ENCODE measurements at places on chromosomes 7 and 10.

GRCh38 chr10:17112566-17112965, 17.0 kb downstream of the CUBN start:
- no peak for DNase-seq

DNA sequence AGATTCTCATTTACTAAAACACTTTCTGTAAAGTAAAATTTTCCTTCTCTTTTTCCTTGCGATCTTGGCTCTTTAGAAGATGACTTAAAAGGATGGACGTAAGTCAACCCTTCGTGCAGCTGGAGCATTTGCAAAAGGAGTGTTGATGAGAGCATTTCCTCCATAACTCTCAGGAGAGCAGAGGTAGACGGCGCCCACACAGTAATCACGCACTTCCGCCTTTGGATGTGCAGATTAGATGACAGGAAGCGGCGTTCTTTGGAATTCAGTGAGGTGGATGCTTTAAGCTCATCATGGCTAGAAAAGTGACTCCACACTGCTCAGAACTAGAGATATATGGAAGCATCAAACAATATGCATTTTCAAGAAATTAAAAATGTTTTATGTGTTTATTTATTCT, 43.0 kb upstream of the NPS start:
- no peak for DNase-seq

DNA sequence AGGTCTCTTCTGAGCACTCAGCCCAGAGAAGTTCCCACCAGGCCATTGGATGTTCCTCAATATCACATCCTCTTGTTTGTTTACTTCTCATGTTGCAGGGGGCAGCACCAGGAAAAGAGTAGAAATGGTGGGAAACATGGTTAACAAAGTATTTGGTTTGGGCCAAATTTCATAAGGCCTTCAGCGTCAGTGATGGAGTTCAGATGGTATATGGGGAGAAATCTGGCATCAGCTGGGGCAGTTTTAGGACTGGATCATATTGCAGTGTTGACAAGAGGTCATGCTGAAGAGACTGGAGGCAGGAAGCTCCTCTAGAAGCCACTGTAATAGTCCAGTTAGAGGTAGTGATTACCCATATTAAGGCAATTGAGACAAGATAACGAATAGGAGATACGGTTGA, 200.0 kb downstream of the WDR11 start:
- no peak for DNase-seq

DNA sequence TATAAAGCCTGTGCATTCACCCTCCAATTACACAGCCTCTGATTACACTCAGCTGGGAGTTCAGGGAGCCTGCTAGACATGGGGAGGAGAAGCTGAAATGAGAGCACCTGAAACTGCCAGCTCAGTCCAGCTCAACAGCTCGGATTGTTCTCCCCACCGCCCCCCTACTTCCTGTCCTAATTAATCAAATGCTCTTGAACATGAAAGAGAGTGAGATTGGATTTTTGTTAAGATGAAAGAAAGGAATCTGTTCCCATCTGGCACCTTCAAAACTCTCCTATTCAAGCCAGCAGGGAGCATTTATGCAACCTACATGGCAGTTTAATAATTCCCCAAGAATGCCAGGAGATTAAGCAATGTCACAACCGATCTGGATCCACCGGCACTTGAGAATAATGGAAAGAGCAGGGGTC, 98.0 kb downstream of the NPSR1 start:
- no peak for DNase-seq

GRCh38 chr7:43372676-43373355, 210.1 kb upstream of the STK17A start:
- no peak for DNase-seq

DNA sequence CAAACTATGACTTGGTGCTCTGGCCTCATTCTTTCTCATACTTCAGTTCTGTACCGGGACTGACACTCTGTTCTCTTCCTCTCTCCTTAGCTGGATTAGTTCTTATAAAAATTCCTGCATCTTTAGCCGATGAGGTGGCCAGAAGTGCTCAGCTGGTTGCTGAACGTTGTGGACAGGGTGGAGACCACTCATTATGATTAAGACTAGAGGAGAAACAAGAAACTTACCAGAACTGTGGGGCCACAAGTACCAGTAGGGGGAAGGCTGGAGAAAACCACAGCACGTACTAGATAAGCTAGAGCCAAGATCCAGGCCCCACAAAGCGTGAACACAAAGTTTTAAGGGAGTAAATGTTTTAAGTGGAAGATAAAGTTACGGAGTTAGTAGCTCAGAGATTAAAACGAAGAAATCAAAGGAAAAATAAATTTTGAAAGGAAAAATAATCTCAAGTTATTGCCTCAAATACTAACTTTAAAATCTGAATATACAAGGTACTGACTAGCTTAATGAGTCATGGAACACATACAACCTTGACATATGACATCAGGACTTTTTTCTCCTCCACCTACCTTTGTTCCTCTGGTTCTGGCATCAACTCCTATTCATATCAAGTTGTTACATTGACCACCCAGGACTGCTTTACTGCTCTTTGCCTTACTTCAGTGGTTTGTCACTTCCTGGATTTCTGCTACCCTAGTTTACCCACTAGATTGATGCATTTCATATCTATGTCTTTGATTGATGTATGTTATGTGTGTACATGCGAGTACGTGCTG, 469.0 kb downstream of the TFEC start:
- no peak for DNase-seq

DNA sequence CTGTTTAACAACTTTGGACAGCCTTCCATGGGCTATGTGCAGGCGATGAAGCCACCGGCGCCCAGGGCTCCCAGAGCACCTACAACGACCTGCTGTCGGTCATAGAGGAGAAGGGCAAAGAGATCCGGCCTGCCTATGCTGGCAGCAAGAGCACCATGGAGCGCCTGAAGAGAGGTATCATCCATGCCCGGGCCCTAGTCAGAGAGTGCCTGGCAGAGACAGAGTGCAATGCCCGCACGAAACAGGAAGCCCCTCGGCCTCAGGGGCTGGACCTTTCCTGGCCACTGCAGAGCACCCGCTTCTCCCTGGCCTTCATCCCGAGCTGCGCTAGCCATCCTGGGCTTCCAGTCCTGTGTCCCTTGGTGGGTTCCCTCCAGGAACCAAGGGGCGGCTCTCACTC, 497.0 kb upstream of the PHF14 start:
- no peak for DNase-seq

GRCh38 chr10:110032801-110033700, 25.3 kb downstream of the ADD3 start:
- DNase-seq, result no peak

GRCh38 chr10:123896246-123896927, 4.8 kb upstream of the CPXM2 start:
- DNase-seq, result no peak

- no peak for DNase-seq
Measured at GRCh38 chr7:22387583-22387982, 30.6 kb upstream of the RAPGEF5 start.

DNA sequence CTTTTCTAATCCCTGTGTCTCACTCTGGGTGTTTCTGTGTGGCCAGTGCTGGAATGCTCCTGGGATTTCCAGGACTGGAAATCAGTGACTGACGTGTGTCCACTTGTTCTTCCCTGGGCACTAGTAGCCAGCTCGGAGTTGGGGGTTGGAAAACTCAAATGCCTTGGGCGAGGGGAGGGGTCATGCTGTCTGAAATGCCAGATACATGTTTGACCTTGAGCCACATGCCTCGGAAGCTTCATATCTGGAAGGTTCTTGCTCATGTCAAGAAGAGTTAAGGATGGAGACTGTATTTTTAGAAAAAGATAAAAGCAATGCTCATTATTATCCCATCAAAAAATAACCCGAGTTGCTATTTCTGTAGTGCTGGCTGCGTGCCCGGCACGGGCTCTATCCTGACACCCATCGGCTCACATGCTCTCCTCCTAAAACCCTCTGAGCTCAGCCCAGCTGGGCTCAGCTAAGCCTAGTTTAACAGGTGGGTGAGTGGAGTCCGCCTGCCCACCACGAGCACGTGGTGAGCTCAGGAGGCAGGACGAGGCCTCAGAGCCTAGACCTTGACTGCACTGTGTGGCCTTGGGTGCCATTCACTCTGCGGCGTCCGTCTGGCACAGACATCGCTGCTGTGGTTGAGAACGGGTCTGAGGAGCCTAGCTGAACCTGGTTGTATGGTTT, 6.4 kb downstream of the DPYSL4 start:
- no peak for DNase-seq

- peak; percentile 65 for DNase-seq
Measured at GRCh38 chr10:21888959-21889358, 114.6 kb downstream of the DNAJC1 start.

DNA sequence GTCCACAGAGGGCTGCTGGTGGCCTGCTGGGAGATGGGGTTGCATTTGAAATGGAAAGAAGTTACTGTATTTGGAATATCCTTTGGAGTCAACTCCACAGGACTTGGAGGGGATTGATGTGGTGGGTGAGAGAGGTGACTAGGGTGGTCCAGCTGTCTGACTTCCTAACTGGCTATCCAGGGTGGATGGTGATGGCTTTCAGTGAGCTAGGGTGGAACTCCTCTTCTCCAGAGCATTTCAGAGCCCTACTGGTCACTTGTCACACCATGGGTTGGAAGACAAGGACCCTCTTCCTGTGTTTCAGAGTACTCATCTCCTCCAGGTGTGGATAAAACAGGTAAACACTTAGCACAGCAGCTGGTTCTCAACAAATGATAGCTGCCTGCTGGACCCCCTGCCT, 3.3 kb upstream of the ADAMTS14 start:
- no peak for DNase-seq

GRCh38 chr10:30683496-30683895, 53.9 kb upstream of the LYZL2 start:
- no peak for DNase-seq

GRCh38 chr7:112138325-112138852, 67.8 kb downstream of the DOCK4 start:
- DNase-seq, result no peak

GRCh38 chr10:128879441-128880140, 587.5 kb upstream of the MGMT start:
- DNase-seq, result no peak

DNA sequence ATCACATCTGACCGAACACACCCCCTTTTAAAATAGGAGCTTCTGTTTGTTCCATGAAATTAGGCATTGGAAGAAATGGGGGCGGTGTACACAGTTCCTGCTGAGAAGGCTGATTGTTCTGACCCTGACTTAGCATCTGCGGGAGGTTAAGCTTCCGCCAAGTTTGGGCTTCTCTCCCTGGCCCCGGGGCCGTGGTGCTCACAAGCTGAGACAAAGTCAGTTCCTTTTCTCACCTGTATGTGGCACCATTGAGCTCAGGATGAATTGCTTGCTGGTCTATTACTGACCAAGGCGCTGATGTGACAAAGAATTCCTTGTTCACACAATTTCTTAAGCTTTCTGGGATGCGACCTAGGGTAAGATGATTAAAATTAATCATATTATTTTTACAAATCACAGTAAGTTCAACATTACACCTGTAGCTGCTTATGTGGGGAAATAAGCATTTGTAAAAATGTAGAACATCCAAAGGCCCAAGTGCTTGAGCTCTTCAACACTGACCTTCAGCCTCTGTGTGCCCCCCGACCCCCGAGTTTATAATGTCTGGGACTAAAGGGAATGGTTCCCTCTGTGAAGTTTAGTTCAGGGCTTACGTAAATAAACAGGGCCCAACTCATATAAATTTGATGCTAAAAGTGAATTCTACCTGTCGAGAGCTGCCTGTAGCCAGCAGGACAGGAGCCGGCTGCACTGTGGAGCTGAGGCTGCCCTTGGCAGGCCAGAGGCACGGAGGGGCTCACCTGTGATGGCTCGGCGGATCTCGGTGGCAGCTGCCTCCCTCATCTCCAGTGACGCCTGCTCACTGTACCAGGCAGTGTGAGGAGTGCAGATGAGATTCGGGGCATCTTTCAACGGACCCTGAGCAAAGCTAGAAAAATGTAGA, 50.8 kb downstream of the ZRANB1 start:
- DNase-seq, result peak; percentile 78

- no peak for DNase-seq
Measured at GRCh38 chr10:102604439-102604841, 39.8 kb upstream of the TRIM8 start.

DNA sequence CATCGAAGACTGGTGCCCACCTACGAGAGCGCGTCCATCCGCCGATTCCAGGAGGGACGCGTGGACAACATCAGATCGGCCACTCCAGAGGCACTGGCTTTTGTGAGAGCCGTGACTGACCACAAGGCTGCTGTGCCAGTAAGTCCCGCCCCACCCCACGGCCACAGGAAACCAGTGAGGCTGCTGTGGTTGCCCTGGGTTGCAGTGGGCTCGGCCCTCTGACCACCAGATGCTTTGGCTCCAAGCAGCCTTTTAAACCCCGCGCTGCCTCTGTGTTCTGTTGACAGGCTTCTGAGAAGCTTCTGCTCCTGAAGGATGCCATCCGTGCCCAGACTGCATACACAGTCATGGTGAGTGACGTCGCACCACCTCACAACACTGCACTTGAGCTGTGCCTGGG, 24.4 kb upstream of the C10orf53 start:
- no peak for DNase-seq

DNA sequence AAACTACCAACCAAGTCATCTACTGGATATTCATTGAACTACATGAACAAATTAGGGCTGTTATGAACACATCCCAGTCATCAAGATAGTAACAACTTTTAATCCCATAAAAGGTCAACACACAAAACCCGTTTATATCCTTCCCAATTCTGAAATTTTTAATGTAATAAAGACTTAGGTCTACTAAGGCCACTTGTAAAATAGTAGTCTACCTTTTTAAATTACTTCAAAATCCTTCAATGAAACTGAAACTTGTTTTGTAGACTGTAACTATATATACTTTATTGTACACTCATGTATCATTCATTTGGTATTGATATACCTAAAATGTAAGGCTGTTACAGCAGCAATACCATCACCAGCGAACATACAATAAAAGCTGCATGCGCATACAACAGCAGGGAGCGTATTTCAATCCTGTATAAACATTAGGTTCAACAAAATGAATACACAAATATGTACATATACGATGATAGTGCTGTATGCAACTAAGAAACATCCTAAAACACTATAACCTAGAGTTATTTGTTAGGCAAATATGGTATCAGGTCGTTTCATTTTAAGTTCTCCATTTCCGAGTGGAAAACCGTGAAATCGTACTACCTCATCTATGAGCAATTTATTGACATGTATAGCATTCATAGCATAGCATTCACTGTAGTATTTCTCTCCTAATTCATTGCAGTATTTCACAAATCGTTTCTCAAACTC, 973 bp downstream of the ATAD1 start:
- DNase-seq, result peak; percentile 36

- DNase-seq, result no peak
Measured at GRCh38 chr7:29565982-29566746, 2.5 kb downstream of the PRR15 start.

- DNase-seq, result no peak
Measured at GRCh38 chr10:2119316-2119715, 382.0 kb upstream of the ADARB2 start.

- DNase-seq, result no peak
Measured at GRCh38 chr7:29866490-29866930, 60.2 kb downstream of the WIPF3 start.

GRCh38 chr10:91682912-91683311, 50.0 kb upstream of the PPP1R3C start:
- DNase-seq, result no peak
